ENCODE measurements at places on chromosomes 6 and 20. TPM values are rescaled to one million over a fixed set of nuclear protein-coding genes. Genes with fewer than 3 reads are reported as not detected.

DNA sequence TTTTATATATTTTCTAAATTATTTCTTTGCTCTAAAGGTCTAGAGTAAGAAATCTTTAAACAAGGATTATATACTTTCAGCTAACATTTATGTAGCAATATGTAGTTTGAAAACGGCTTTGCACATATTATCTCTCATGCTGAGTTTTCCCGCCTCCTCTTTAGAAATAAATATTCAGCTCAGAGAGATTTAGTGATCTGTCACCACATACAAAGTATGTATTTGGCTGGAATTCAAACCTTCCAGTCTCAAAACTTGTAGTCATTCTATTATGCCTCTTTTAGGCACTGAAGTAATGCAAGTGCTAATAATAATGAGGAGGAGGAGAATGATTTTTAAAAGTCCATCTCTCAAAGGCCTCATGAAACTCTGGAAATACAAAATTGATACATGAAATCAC lies 525.0 kb downstream of the GRIK2 start:
- no peaks in the 10 kb centered on the region for H3K27me3 ChIP-seq
- no peak overlapping the region for H3K4me3 ChIP-seq
- H3K36me3 ChIP-seq: no peaks in the 10 kb centered on the region
- H3K27ac ChIP-seq: no peak overlapping the region
- no peaks in the 10 kb centered on the region for H3K4me1 ChIP-seq
- no peak for DNase-seq

DNA sequence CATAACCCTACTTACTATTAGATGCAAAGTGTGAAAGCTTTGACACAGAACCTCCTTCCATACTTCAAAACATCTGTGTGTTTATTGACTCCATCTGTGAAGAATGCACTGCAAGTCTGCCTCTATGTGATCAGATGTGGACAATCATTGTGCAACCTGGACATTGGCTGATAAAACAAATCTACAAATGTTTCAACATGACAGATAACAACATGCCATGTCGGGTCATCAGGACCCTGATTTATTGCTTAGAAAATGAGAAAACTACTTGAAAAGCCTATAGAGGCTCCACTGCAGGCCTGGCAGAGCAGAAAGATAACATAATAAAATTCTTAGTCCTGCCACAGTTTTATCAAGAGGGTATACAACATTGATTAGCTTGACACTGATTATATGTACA lies 1286.4 kb downstream of the GRIK2 start:
- H3K4me1 ChIP-seq: no peaks in the 10 kb centered on the region
- no peak for DNase-seq
- H3K4me3 ChIP-seq: no peak overlapping the region
- no peak overlapping the region for H3K27ac ChIP-seq
- H3K36me3 ChIP-seq: no peaks in the 10 kb centered on the region
- H3K27me3 ChIP-seq: no peaks in the 10 kb centered on the region

- H3K27me3 ChIP-seq: no peaks in the 10 kb centered on the region
- no peaks in the 10 kb centered on the region for H3K4me1 ChIP-seq
- no peaks in the 10 kb centered on the region for H3K36me3 ChIP-seq
- no peak for DNase-seq
These were observed 76.3 kb upstream of the FYN start for GRCh38 chr6:111949546-111949945.

DNA sequence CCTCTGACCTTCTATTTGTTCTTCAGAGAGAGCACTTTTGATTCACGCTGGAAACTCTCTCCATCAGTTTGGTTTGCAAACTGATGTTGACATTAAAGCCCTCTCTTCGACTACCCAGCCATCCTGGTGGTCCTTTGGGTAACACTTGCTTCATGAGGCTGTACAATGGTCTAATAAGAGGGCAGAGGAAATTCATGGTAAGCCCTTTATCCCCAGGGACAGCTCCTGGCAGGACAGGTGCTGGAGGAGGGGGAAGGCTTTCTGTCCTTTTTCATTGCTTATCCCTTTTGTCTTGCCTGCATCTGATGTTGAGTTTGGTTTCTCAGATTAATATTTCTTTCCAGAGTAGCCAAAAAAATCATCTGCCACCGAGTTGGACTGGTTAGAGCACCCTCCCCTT lies 52.1 kb upstream of the CD93 start:
- H3K4me1 ChIP-seq: peaks cover 15% of the 10 kb centered on the region
- DNase-seq: no peak
- H3K36me3 ChIP-seq: no peaks in the 10 kb centered on the region
- no peaks in the 10 kb centered on the region for H3K27me3 ChIP-seq
- no peak overlapping the region for H3K27ac ChIP-seq

DNA sequence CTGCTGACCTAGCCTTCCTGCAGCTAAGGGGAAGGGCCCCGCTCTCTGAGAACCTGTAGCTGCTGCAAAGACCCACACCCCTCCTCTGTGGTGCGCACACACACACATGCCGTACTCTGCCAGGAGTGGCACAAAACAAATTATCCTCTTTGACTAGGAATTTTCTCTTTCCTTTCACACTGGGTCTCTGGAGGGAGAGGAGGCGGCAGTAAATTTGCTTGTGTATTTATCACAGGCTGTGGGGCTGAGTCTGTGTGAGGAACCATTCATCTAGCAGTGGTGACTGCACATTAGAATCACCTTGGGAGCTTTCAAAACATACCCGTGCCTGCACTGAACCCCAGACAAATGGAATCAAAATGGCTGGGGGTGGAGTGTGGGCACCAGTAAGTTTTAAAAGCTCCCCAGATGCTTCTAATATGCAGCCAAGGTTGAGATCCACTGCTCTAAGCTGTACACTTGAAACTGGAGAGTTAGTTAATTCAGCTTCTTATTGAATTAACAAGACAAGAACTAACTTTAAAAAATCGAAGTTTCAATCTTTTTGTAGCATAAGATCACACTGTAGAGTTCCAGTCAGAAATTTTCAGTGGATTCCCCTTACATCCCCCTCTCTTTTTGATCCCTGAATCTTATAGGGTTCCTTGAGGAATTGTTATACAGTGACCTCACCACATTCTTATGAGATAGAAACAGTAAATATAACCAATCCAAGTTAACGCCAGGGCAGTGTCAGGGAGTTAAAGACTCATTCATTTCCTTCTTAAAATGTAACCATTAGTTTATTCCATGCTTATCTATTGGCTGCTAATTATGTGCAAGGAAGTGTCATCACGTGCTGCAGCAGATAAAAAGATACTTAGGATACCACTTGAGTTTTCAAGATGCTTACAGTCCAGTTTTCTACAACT lies 29.8 kb upstream of the GMDS start:
- H3K4me3 ChIP-seq: no peak overlapping the region
- H3K4me1 ChIP-seq: no peaks in the 10 kb centered on the region
- no peak for DNase-seq
- H3K36me3 ChIP-seq: no peaks in the 10 kb centered on the region
- H3K27me3 ChIP-seq: no peaks in the 10 kb centered on the region
- H3K27ac ChIP-seq: no peak overlapping the region

- no peaks in the 10 kb centered on the region for H3K27me3 ChIP-seq
- H3K4me1 ChIP-seq: no peaks in the 10 kb centered on the region
- no peak overlapping the region for H3K27ac ChIP-seq
- no peak for DNase-seq
- H3K36me3 ChIP-seq: no peaks in the 10 kb centered on the region
These were observed 47.3 kb downstream of the KLHL31 start for GRCh38 chr6:53618219-53618618.

HRH3 gene
- not detected for total RNA-seq

POM121L2 gene
- total RNA-seq: not detected

DNA sequence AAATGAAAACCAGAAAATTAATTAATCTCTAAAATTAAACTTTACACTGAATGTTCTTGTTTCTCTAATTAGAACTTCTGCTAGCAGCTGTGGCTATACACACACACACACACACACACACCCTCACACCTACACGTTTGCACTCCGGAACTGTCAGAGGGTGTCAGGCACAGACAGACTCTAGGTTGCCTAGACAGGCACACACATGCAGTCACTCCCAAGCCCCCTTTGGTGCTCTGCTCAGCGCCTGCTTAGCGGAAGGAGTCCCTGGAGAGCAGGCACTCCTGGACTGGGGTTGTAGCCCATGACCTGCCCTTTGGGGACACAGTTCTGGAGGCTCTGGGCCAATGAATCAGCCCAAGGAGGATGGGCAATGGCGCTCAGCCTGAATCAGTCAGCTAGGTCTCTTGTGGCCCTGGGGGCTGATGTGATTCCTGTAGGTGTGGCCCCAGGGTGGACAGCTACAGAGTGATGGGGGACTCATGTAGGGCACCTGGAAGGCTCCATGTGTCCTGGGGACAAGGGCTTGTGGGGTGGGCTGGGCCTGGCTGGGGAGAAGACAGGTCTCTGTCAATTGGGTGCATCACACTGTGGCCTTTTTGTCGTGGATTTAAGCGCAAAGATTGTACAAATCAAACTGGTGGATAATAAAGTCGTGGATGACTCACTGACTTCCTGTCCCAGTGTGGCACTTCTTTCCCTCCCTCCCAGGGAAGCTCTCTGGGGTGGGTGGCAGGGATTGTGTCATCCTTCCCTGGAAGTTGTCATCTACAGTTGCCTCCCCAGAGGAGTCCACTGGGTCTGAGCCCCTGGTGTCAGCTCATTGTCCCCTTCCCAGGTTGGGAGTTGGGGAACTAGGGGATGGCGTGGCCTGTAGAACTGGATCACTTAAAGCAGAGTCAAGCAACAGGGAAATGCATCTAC lies 8.8 kb downstream of the TMEM151B start:
- no peak overlapping the region for H3K4me3 ChIP-seq
- no peaks in the 10 kb centered on the region for H3K36me3 ChIP-seq
- DNase-seq: no peak
- no peaks in the 10 kb centered on the region for H3K4me1 ChIP-seq
- no peak overlapping the region for H3K27ac ChIP-seq
- H3K27me3 ChIP-seq: no peaks in the 10 kb centered on the region

BTNL2 gene
- total RNA-seq: not detected

GRCh38 chr6:121651420-121651819 lies 216.0 kb downstream of the GJA1 start:
- no peak for DNase-seq
- no peaks in the 10 kb centered on the region for H3K27me3 ChIP-seq
- H3K36me3 ChIP-seq: no peaks in the 10 kb centered on the region
- H3K4me1 ChIP-seq: no peaks in the 10 kb centered on the region
- no peak overlapping the region for H3K27ac ChIP-seq
- H3K4me3 ChIP-seq: no peak overlapping the region

- no peaks in the 10 kb centered on the region for H3K36me3 ChIP-seq
- H3K4me3 ChIP-seq: no peak overlapping the region
- no peak for DNase-seq
- no peaks in the 10 kb centered on the region for H3K27me3 ChIP-seq
- H3K4me1 ChIP-seq: no peaks in the 10 kb centered on the region
These were observed 12.9 kb upstream of the WFDC2 start for GRCh38 chr20:45456632-45457031.

- no peaks in the 10 kb centered on the region for H3K4me1 ChIP-seq
- H3K36me3 ChIP-seq: no peaks in the 10 kb centered on the region
- DNase-seq: no peak
- no peak overlapping the region for H3K4me3 ChIP-seq
These were observed 233.0 kb upstream of the PRND start for GRCh38 chr20:4488407-4489339.

GRCh38 chr6:31965700-31966099 lies 6.2 kb downstream of the DXO start:
- H3K36me3 ChIP-seq: peaks cover 2% of the 10 kb centered on the region
- no peak for DNase-seq
- H3K27me3 ChIP-seq: no peaks in the 10 kb centered on the region
- no peaks in the 10 kb centered on the region for H3K4me1 ChIP-seq

- DNase-seq: no peak
- H3K4me3 ChIP-seq: no peak overlapping the region
- H3K4me1 ChIP-seq: no peaks in the 10 kb centered on the region
- H3K27ac ChIP-seq: no peak overlapping the region
- no peaks in the 10 kb centered on the region for H3K27me3 ChIP-seq
These were observed 76.3 kb downstream of the CDK19 start for GRCh38 chr6:110738899-110739365.

ADGRF5 gene
- 5.3 TPM for total RNA-seq

DNA sequence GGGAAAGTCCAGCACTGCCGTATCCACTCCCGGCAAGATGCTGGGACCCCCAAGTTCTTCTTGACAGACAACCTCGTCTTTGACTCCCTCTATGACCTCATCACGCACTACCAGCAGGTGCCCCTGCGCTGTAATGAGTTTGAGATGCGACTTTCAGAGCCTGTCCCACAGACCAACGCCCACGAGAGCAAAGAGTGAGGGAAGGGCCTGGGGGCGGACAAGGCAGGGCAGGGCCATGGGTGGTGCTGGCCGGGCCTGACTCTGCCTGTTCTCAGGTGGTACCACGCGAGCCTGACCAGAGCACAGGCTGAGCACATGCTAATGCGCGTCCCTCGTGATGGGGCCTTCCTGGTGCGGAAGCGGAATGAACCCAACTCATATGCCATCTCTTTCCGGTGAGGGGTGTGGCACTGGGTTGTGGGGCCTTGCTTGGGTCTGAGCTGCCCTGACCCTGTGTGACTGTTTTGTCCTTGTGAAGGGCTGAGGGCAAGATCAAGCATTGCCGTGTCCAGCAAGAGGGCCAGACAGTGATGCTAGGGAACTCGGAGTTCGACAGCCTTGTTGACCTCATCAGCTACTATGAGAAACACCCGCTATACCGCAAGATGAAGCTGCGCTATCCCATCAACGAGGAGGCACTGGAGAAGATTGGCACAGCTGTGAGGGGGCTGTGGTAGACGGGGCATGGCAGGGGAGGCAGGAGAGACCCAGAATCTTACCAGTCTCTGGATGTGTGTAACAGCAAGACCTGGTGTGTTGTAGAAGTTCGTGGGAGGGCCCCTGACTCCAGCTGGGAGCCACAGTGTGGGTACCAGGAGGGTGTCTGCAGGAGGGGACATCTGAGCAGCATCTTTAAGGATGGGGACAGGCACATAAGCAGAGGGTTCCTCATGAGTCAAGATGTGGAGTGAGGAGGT lies 29.1 kb downstream of the PLCG1 start:
- no peak for DNase-seq
- H3K27me3 ChIP-seq: no peaks in the 10 kb centered on the region
- H3K4me3 ChIP-seq: no peak overlapping the region
- no peak overlapping the region for H3K27ac ChIP-seq

GRCh38 chr6:4774715-4775493 lies 1.3 kb upstream of the CDYL start:
- peaks cover 10% of the 10 kb centered on the region for H3K4me1 ChIP-seq
- DNase-seq: no peak
- H3K4me3 ChIP-seq: peak overlapping the region; percentile 53
- no peaks in the 10 kb centered on the region for H3K27me3 ChIP-seq
- peak overlapping the region; percentile 25 for H3K27ac ChIP-seq
- H3K36me3 ChIP-seq: no peaks in the 10 kb centered on the region

GRCh38 chr6:131377112-131377705 lies 195.8 kb upstream of the ARG1 start:
- H3K36me3 ChIP-seq: no peaks in the 10 kb centered on the region
- H3K4me1 ChIP-seq: no peaks in the 10 kb centered on the region
- H3K27ac ChIP-seq: no peak overlapping the region

DNA sequence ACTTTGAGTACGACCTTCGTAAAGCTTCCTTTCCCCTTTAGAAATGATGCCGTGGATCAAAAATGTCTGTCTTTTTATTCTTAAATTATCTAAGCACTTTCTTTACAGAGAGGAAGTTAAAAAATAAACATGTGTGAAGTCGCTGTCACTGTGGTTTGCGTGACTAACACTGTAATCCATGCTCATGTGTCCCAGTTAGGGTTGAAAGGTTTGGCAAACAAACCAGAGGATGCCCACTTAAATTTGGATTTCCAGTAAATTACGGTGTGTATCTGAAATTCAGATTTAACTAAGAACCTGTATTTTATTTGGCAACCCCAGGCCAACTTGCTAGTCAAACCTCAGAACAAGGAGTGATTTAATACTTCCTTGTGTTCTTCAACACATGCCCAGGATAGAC lies 21.1 kb downstream of the HLA-DRB1 start:
- H3K4me3 ChIP-seq: no peak overlapping the region
- no peaks in the 10 kb centered on the region for H3K4me1 ChIP-seq
- no peak for DNase-seq
- no peaks in the 10 kb centered on the region for H3K27me3 ChIP-seq

EYA2 gene
- total RNA-seq: 1.7 TPM

- no peaks in the 10 kb centered on the region for H3K27me3 ChIP-seq
These were observed 23.7 kb upstream of the HLA-DQA1 start for GRCh38 chr6:32613475-32613874.
